ENCODE measurements at places on chromosomes 1 and 21.
A peak's percentile ranks its signal among the peaks of the same experiment; 100 is the strongest.

GRCh38 chr1:24173638-24174575 is 13.2 kb downstream of the IFNLR1 start:
- DNase-seq = no peak

- peak; percentile 57 for DNase-seq
Measured at GRCh38 chr1:35577071-35577998, 4.2 kb downstream of the TFAP2E start.

DNA sequence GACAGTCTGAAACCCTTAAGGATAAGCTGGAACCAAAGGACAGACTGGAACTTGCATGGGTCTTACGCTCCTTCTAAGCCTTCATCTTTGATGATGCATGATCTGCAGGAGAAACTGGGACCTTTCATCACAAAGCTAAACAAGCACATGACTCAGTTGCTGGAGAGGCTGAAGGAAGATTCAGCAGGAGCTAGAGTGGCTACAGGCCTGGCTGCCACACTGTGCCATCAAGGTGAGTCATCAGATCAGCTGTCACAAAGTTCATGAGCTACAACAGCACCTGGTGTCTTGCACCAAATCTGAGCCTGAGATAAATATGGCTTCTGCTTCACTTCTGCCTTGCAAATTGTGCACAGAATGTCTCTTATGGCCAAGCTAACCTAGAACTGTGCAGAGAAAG is 95.5 kb upstream of the MARK1 start:
- no peak for DNase-seq

DNA sequence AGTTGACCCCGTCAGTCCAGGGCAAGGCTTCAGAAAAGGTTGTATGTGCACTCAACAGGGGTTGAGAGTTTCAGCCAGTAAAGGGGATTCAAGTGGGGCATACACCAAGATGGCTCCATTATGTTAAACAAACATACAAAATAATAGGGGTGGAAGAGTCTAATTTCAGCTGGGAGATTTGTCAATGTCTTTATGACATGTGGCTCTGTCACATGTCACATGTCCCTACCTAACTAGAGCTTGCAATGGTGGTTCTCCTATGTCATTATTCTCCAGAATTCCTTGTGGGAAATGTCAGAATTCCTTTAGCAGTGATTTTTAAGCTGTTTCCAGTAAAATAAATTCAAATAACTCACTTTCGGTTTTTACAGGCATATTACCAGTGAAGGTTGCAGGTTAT is 392.0 kb upstream of the ADGRL4 start:
- DNase-seq = no peak

DNA sequence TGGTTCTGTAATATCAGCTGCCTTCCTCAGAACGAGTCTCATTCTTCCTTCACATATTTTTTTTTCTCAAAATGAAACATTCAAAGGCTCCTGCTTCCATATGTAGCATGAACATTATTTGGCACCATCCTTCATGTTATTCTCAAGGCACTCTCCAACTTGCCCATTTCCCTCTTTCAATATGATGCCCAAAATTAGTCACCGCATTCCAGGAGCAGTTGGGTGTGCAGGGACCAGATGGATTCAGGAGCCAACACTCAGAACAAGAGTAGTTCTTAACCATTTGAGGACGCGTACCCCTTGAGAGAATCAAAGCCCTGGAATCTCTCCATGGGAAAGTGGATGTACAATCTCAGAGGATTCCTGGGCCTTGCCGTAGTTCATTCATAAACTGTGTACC is 50.3 kb downstream of the KCNK1 start:
- DNase-seq = no peak

- no peak for DNase-seq
Measured at GRCh38 chr1:219333626-219334025, 159.9 kb downstream of the LYPLAL1 start.

DNA sequence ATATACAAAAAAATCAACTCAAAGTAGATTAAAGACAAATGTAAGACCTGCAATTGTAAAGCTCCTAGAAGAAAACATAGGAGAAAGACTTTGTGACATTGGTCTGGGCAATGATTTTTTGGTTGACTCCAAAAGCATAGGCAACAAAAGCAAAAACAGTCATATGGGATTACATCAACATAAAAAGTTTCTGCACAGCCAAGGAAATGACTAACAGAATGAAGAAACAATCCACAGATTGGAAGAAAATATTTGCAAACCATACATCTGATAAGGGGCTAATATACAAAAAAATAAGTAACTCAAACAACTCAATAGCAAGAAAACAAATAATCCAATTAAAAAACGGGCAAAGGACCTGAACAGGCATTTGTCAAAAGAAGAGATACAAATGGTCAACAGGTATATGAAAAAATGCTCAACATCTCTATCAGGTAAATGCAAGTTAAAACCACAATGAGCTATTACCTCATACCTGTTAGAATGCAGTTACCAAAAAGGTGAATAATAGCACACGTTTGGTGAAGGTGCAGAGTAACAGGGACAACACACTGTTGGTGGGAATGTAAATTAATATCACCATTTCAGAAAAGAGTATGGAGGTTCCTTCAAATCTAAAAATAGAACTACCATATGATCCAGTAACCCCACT is 173.7 kb upstream of the COA6 start:
- DNase-seq = no peak

DNA sequence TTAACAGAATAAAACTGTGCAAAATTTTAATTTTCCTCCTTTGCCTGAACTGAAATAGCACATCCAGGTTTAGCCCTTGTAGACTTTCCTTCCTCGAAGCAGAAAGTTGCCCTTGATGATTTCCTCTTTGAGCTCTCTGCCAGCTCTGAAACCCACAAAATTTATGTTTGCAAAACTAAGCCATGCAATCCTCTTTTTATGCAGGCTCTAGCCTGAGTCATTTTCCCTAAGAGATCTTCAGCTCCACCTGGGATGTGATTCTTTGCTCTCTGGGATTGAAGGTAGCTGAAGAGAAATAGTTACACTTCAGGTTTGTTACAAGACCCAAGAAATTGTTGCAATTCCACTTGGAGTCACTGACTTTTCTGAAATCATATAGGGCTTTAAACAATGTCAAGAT is 1.4 kb upstream of the F3 start:
- no peak for DNase-seq

GRCh38 chr21:21688889-21689288 is 690.7 kb downstream of the NCAM2 start:
- DNase-seq = no peak

GRCh38 chr1:220924331-220924970 is 45.2 kb downstream of the HLX start:
- no peak for DNase-seq

DNA sequence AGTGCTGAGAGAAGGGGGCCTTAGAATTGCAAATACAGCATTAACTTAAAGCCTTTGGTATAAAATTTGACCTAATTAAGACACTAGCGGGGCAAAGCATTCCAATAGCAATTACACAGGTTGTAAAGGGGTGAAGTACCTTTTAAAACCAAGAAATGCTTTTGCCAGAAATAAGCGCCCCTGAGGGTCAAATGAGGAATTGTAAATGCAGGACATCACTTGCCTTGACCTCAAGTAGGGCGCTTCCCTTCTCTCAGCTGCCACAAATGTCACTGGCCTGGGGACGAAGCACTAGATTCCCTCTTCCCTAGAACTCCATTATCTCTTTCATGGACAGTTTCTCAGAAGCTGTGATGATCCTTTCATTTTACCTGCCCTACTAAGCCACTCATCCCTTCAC is 48.3 kb downstream of the SEC16B start:
- no peak for DNase-seq

- DNase-seq = no peak
Measured at GRCh38 chr1:16241221-16241708, 4.3 kb upstream of the CPLANE2 start.

DNA sequence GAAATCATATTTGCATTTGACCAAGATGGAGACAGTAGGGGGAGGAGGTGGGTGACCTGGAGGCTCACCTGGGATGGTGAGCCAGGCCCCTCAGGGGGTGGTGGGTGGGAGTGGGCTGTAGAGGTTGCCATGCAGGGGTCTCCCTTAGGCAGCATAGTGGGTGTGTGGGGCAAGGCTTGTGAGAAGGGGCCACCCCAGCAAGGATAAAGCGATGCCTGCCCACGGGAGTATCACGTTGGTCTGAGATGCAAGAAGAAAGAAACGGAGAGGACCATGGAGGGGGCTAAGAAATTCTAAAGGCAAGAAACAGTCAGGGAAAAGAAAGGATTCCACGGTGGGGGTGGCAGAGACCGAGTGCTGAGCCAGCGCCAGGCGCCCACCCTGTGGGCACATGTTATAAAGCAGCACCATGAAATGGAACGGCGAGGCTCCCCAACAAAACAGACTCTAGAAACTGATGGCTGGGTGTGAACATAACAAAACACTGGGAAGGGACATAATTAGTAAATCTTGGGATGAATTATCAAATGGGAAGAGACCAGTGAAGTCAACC is 11.7 kb upstream of the C2CD2 start:
- DNase-seq = no peak

GRCh38 chr1:244006961-244007360 is 44.1 kb upstream of the ZBTB18 start:
- DNase-seq = no peak

DNA sequence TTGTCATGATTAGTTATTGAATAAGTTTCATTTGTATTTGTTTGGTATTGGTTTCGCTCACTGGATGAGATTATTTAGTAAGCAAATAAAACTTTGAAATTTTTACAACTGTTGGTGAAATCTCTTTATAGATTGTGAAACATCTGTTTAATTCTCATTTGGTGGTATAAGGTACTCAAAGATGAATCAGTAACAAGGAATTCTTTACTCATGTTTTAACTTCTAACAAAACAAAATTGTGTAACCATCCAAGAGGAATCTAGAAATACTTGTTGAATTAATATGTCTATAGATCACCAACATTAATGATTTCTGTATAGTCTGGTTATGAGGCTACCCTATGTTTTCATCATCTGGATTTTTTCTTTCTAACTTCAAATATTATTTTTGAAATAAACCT is 62.8 kb upstream of the USP25 start:
- no peak for DNase-seq

DNA sequence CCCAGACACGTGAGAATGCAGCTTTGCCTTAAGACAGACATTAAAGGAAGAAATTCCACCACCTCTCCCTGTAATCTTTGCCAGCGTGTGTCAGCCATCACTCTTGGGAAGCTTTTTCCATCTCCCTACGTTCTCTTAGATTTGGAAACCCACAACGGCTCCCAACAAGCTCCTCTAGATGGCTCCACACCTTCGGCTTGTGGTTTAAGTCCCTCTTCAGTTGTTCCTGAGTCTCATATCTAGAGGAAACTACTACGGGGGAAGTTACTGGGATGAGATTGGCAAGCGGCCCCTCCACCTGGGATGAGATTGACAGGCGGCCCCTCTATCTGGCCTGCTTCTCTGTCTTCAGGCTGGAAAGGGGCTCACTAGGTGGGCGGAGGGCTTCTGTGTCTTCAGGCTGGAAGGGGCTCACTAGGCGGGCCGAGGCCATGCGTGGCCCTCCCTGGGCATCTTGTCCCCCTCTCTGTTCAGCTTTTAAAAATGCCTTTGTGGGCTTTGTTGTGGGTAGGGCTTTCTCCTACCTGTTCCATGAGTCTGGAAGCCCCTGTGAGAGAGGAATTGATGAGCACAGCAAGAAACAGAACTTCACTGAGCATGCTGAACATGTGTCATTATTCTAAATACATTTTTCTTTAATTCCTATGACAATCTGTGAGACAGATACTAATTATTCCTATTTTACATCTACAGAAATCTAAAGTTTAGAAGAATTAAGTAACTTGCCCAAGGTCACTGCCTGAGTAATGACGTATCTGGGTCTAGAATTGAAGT is 670.5 kb downstream of the KIF26B start:
- DNase-seq = no peak

DNA sequence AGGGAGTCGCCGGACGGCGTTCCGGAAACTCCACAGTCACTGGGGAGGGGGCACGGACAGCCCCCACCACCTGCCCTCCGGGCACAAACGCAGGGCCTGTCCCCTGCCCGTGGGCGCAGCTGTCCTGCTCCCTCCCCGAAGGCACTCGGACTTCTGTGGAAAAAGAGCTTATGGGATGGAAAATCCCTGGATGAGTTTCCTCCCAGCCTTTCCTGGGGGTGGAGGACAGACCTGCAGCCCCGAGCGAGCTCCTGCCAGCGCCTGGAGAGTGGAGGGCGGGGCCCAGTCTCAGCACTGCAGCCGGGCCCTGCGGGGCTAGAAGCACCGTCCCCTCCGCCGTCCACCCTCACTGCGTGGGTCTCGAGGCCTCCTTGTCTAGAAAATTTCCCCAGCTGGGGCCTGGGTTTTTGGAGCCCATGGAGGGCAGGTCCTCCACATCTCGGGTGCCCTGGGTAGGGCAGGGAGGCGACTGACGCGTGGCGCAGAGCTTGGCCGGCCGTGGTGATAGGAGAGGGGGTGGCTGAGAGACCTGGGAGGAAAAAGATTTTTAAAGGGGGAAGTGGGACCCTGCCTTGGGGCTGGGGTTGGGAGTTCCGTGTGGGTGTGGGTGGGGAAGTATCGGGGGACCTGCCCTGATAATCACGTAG is 6.4 kb upstream of the COL6A1 start:
- no peak for DNase-seq

DNA sequence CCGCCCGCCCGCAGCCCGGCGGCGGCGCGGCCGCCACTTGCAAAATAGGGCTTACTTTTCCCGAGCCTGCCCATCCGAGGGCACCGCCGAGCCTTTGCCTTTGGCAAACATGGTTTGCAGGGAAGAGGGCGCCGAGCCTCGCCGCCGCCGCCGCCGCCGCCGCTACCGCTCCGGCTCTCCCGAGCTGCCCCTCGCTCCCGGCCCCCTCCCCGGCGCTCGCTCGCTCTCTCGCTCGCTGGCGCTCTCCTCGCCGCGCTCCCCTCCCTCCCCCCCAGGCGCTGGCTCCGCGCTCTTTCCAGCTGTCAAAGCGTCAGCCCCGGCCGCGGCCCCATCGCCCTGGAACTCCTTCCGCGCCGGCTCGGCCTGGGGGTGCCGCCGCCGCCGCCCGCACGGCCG is 298 bp downstream of the SSBP3 start:
- DNase-seq = no peak
